ENCODE measurements at places on chromosomes 16 and 17.

DNA sequence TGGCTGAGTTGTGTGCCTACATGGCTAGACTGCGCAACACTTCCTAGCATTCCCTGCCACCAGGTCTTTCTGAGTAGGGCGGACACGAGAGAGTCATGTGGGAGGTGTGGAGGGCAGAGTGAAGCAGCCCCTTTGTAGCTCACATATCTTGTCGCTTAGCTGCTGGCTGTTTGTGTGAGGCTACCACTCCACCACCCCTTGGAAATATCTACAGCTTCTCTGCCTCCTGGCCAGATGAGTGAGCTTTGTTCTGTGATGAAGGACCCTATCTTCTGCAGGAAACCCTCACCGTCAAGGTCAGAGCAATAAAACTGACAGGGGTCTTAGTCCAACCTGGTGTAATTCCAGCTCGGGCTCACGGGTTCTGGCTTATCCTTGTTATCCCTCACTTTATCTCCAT, 232.1 kb upstream of the ASIC2 start:
- no peak for DNase-seq

DNA sequence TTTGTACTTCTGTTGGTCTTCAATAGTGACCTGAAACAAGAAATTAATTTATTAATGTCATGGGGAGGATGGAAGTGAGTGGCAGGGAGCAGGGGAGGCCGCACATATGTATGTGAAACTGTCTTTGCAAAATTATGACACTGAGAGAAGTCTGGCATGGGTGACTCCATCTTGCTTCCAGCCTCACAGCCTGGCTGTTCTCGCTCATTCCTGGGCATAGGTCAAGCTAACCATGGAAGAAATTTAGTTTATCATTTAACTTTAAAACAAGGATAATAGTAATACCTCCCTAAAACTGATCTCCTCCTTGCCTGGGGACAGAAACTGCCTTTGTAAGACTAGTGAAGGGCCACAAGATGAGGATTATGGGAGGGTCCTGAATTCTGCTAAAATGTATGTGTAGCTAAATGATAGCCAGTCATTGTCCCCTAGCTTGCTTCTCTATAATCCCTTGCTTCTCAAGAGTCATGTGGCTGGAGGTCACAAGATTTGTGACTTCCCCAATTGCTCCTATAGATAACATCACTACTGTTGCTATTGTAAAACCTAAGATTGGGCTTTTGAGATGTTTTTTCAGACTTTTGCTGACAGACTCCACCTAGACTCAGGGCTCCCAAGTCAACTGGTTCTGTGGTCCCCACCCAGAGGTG, 126.0 kb downstream of the HS3ST3A1 start:
- no peak for DNase-seq

DNA sequence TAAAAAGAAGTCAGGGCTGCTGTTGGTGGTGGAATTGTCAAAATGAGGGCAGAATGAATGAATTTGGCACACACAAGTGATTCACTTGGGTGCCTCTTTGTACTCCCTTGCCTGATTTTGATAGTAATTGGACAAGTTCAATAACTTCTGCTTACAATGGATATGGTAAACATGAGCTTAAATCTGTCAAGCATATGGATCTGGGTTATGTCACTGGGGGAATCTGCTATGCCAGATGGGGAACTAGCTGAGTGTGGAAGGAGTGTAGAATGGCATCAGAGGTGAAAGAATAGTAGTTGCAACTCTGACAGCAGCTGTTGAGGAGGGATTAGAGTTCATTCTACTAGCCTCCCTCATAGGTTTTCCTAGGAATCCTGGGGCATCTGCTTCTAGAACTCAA, 724.2 kb upstream of the CDH8 start:
- DNase-seq, result no peak

DNA sequence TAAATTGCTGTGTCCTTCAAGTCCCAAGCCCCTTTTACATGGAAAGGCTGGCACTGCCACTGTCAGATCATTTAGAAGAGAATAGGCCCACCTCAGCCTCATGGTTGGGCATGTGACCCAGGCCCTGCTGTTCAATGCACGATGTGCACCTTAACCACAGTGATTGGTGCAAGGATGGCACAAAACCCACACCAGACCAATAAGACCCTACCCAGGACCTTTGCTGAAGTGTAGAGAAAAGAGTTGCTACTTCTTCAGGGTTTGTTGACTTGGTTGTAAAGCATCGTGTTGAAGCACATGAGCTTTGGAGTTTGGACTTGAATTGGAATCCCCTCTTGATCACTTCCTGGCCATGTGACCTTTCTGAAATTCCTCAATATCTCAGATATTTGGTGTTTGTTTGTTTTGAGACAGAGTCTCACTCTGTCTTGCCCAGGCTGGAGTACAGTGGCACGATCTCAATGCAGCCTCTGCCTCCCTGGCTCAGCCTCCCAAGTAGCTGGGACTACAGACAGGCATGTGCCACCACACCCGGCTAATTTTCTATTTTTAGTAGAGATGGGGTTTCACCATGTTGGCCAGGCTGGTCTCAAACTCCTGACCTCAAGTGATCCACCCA, 24.8 kb downstream of the DNAJA2 start:
- DNase-seq, result no peak
